ENCODE measurements at places on chromosomes 4 and X.

GRCh38 chr4:76306882-76307659 lies 538 bp downstream of the STBD1 start:
- DNase-seq, result peak; percentile 72

GRCh38 chr4:163976588-163976987 lies 482.1 kb downstream of the TMA16 start:
- DNase-seq, result no peak

DNA sequence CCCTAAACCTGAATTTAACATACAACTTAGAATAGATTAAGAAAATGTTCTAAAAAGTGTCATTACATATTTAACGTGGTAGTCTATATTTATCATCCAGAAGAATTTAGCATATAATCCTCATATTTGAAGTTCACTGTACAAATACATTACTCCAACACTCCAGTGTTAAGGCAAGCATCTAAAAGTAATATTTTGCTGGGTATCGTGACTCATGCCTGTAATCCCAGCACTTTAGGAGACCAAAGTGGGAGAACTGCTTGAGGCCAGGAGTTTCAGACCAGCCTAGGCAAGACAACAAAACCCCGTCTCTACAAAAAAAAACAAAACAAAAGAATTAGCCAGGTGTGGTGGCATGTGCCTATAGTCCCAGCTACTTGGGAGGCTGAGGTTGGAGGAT lies 24.8 kb downstream of the LRBA start:
- DNase-seq, result no peak

- DNase-seq, result no peak
Observed at GRCh38 chr4:40065010-40065409, 8.4 kb downstream of the N4BP2 start.

DNA sequence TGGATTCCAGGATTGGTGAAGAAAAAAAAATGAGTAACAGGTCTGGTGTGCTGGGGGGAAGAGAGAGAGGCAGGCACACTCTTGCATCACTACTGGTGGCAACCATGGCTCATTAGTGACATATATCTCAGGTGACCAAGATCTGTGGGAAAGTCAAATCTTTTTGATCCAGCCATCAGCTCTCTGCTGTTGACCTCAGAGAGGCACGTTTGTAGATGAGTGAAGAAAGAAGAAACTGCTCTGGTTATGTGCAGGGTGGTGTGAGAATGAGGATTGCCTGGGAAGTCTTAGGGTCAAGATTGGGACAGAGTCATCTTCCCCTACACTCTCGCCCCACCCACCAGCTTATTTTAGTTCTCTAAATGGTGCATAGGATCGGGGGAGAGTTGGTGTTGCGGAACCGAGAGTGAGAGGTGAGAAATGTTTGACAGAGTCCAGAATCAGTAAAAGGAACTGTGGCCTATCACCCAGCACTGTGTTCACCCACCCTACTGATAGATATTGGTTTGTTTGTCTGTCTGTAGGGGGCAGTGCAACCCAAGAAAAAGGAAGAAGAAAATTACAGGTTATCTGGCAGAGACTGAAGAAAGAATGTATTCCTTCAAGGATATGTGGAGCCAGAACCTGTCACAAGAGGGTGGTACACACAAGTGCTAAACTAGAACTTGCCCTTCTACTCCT lies 21.9 kb downstream of the ARMCX6 start:
- DNase-seq, result no peak

- DNase-seq, result no peak
Observed at GRCh38 chr4:91846233-91846632, 457.5 kb upstream of the GRID2 start.

GRCh38 chrX:115393271-115393670 lies 103.8 kb downstream of the LUZP4 start:
- DNase-seq, result no peak

DNA sequence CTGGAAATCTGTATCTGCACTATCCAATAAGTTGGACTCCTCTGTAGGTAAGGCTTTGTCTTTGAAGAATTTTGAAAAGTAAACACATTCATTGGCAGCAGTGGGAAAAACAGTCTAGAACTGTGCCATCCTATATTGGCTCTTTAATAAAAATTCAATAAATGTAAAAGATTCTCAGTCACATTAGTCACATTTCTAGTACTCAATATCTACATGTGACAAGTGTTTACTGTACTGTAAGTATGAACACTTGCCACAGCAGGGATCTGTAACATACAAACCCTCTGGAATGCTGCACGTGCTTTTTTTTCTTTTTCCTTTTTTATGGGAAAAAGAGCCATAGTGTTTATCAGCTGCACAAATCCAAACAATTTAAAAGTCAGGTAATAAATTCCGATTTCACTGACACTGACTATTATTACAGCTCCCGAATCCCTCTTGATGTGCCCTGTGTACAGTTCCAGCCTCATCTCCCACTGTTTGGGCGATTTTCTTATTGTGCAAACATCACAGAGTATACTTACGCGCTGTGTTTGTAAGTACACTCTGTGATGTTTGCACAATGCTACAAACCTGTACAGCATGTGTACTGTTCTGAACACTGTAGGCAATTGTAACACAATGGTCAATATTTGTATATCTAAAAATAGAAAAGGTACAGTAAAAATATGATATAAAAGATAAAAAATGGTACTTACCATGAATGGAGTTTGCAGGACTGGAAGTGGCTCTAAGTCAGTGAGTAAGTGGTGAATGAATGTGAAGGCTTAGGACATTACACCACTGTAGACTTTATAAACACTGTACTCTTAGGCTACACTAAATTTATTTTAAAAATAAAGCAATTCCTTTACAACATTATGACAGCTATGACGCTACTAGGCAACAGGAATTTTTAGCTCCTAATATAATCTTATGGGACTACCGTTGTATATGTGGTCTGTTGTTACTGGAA lies 8.7 kb downstream of the PYURF start:
- DNase-seq, result no peak

DNA sequence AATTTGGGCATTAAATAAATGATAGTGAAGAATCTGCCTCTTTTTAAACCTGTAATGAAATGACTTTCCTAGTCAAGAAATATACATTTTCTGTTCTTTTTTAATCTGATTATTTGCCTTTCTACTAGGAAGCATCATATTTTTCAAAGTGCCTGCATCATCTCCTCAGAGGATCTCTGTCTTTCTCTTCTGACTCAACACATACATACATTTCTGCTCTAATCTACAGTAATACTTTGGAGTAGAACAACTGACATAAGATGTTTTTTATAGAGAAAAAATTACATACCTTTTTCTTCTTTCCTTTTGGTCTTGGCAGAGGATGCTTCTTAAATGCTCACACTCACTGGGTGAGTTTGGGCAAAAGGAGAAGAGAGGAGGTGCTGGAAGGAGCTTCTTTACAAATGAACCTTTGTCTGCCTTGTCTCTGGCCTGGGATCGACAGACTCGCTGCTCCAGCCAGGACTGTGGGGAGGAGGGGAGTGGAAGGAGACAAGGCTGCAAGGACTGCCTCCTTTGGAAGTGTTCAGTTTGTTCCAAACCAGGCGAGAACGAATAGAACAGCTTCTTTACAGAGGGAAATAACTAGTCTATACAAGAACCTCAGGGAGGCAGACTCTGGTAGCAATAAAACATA lies at the start of gene SCRG1:
Gene SCRG1, minus strand, starts transcription at position 338 of the 637 bp plus-strand sequence. CDS start 7,702 bp downstream, outside the sequence.
- no peak for DNase-seq

DNA sequence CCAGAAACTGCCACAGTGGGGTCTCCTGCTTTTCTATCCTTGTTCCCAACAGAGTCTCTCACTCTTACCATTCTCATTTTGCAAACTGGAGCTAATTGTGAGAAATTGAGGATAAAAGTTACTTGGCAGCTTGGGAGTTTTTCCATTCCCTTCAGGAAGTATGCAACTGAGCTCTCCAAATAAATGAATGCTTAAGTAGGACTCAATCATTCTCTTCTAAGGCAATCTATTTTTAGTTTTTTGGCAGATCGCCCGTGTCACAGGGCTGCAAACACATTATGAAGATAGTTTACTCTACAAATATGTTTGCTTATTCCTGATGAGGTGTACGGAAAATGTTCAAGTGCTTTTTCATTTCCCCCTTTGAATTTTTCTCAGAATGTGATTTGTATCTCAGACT lies 5.3 kb downstream of the ASB11 start:
- no peak for DNase-seq

DNA sequence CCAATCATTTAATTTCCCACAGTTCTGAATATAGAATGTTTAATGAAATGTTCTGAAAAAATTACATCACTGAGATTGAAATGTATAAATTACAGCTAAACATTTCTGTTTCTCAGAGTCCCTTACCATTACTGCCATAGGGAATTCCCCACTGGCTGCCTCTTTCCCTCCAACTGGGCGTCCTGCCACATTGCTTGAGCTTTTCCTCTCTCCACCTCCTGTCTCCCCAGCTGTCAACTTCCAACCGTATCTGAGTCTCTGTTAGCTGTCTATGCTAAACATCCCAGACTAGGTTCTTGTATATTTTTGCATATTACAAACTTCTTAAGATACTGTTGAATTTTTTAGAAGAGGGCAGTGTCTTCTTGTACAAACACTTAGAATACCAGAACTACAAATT lies 407.3 kb upstream of the SLIT2 start:
- DNase-seq, result no peak

DNA sequence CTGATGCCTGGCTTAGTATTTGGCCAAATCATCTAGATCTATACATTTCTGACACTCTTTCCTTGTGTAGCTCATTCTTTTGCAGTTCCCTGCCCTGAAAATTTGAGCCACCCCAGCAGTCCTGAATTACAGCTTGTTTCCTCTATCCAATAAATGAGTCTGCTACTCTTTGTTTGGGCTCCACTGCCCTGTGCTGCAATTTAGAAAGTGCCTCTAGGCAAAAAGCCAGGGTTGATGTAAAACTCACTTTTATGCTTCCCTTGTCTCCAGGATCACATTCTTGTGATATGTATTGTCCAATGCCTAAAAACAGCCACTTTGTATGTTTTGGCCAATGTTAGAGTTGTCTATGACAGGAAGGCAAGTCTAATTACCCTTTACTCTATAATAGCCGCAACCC lies 101.7 kb upstream of the MAP3K15 start:
- DNase-seq, result no peak

DNA sequence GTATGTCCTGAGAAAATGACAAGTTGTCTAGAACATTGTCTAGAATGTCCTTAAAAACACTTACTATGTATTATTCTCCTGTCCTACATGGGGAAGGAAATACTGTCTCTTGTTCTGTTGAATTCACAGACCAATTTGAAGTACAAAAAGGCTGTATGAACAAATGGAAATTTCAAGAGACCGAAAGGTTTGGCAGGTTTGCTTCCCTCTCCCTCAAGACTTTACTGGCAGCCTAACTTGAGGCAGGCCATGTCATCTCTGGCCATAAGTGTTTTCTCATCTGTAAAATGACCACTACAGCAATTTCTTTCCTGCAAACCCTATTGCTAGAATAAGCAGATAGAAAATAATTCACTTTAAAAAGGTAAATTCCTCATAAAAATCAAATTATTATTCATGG lies 191.2 kb upstream of the BMP3 start:
- DNase-seq, result no peak

- peak; percentile 96 for DNase-seq
Observed at GRCh38 chr4:1684506-1685234, 557 bp upstream of the FAM53A start.
